ENCODE measurements at places on chromosomes 6 and 20.

DNA sequence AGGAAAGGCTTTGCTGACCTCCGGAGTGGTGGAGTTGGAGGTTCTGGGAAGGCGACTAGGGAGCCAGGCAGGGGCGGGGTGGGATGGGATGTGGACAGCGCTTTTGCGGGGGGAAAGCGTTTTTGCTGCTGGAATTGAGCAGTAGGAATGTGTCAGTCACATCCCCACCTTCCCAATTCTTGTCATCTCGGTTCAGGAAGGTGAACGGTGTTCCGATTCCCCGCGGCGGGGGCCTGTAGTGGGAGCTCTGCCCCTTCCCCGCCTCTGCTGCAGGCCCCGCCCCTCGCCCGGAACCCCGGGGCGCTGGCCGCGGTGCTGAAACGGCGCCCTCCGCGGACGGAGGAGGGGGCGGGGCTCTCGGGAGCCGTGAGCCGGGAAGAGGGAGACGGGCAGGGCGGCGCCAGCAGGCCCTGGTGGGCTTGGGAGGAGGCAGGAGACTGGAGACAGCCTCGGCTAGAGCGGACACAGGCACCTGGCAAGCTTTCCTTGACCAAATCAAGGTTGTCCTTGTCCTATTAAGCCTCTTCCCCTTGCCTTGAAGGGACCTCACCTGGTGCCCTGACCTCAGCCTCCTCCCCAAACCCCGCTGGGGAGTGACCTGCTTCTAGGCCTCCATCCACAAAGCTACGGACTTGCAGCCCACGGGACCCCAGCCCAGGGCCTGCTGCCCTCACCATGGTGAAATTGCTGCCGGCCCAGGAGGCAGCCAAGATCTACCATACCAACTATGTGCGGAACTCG, at the start of gene LHFPL5:
Gene LHFPL5, plus strand, starts transcription at position 357 of the 741 bp plus-strand sequence. Its CDS starts 319 bp downstream, at position 676.
- peak; percentile 69 for DNase-seq

GRCh38 chr6:6811128-6812009, 222.8 kb downstream of the LY86 start:
- peak; percentile 75 for DNase-seq

DNA sequence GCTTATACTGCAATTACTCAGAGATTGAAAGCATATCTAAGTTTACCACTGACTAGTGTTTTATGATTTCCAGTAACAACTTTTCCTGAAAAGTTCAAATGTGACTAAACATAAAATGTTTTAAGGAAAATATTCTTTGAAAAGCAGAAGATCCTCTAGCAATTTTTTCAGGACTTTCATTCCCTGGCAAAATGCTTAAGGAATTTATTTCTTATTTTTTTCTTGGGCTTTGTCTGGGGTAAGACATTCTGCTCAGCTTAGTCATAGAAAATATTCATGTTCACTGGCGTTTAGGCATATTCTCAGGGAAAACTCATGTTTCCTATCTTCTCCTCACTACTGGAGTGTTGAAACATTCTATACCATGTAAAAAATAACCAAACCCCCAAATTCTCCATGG, 235.3 kb upstream of the CEP162 start:
- no peak for DNase-seq

GRCh38 chr6:139855671-139856311, 481.3 kb upstream of the CITED2 start:
- DNase-seq, result peak; percentile 63

DNA sequence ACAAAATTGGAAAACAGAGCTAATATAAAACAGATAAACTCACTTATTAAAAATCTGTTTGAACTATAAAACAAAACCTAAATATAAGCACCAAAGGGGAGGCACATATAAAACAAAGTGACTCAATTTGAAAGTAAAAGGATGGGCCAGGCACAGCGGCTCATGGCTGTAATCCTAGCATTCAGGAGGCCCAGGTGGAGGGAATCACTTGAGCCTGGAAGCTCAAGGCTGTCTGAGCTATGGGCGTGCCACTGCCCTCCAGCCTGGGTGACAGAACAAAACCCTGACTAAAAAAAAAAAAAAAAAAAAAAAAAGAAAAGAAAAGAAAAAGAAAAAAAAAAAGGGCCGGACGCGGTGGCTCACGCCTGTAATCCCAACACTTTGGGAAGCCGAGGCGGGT, 31.1 kb upstream of the SMAP1 start:
- DNase-seq, result no peak

GRCh38 chr6:109872968-109873545, 105.1 kb upstream of the GPR6 start:
- DNase-seq, result no peak

GRCh38 chr6:169131390-169131789, 122.3 kb downstream of the THBS2 start:
- no peak for DNase-seq

DNA sequence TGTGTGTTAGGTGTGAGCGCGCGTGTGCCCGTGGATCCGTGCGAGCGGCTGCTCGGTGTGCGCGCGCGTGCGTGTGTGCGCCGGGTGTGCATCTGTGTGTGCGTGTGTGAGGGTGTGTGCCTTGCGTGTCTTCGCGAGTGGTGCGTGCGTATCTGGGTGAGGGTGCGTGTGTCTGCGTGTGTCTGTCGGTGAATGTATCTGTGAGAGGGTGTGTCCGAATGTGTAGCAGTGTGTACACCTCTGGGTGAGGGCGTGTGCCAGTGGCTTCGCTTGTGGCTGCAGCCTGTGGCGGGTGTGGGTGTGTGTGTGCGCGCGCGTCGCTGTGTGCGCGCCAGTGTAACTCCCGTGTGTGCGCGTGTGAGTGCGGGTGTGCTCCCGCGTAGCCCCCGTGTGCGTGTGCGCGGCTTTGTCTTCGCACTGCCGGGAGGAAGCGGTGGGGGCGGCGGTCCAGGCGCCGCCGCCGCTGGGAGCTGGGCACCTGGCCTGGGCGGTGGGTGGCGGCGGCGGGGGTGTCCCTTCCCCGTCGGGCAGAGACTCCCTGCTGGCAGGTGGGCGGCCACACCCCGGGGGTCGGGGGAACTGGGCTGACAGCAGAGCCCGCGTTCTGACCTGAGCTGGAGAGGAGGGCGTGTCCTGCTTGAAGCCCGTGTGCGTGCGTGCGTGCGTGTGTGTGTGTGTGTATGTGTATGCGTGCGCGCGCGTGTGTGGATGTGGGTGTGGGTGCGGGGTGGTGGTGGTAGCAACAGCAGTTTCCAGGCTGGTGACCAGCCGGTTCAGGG, 61.3 kb upstream of the EPB41L1 start:
- no peak for DNase-seq

DNA sequence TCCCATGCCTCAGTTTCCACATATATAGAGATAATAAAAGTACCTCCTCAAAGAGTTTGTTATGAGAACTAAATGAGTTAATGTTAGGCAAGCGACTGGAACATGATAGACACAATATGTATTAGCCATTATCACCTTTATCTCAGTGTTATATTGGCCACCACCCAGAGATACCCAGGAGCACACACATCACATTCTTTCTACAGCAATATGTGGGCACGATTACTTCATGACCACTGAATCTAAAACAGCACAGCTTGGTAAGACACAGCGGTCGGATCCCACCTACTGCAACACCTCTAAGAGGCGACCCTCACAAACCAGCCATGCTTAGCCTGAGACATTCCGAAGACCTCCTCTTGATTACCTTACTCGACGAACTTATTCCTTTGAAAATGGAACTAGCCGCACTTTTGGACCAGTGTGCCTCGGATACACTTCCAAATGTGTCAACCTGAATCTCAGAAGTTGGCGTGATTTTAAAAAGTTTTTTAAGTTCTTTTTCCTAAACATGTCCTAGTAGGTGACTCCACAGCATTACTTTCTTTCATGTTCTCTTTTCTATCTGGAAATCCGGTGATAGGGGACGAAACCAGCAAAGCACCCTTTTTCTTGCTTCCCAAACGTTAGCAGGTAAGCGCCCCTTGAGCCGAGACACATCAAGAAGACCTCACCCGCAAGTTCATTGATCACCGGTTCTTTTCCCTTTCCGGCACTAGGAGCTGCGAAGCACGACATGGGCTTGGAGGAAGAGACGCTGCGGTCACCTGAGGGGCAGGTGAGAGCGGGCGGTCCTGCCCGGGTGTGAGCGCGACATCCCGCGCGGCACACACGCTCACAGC, 923 bp downstream of the GMDS start:
- DNase-seq, result peak; percentile 40

DNA sequence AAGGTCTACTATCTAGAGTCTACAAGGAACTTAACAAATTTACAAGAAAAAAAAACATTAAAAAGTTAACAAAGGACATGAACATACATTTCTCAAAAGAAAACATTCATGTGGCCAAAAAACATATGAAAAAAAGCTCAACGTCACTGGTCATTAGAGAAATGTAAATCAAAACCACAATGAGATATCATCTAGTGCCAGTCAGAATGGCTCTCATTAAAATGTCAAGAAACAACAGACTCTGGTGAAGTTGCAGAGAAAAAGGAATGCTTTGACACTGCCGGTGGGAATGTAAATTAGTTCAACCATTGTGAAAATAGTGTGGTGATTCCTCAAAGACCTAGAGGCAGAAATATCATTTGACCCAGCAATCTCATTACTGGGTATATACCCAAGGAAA, 48.3 kb downstream of the OGFRL1 start:
- DNase-seq, result no peak

DNA sequence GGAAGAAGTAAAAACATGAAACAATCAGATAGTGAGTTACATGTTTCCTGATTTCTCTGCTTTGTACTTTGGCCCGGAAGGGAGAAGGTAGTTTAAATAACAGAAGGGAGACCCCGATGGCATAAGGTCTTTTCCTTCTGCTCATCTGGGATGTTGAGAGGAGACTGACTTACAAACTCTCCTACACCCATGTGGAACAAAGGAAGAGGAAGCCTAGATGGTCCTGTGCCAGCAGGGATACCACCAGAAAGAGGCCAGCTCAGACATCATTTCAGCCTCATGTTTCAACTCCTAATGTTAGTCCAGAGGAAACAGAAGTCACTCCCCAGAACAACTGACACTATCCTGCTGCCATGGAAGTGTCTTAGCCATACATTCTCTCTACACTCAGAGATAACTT, 250.7 kb upstream of the NOX3 start:
- DNase-seq, result no peak

- no peak for DNase-seq
These were observed 54.4 kb upstream of the SLCO4A1 start for GRCh38 chr20:62587757-62588402.

GRCh38 chr6:14743144-14743473, 502.8 kb upstream of the JARID2 start:
- no peak for DNase-seq

GRCh38 chr6:24032896-24033688, 92.9 kb upstream of the NRSN1 start:
- no peak for DNase-seq

DNA sequence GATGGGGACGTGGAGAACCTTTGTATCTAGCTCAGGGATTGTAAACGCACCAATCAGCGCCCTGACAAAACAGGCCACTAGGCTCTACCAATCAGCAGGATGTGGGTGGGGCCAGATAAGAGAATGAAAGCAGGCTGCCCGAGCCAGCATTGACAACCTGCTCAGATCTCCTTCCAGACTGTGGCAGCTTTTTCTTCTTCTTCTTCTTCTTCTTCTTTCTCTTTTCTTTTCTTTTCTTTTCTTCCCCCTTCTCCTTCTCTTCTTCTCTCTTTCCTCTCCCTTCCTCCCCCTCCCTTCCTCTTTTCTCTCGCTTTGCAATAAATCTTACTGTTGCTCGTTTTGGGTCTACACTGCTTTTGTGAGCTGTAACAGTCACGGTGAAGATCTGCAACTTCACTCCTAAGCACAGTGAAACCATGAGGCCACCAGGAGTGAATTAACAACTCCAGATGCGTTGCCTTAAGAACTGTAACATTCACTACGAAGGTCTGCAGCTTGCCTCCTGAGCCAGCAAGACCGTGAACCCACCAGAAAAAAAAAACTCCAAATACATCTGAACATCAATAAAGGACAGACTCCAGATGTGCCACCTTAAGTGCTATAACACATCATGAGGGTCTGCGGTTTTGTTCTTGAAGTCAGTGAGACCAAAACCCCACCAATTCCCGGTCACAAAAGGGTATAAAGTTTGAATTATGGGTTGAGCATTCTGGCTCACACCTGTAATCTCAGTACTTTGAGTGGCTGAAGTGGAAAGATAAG, 19.6 kb upstream of the SERPINB1 start:
- DNase-seq, result no peak

DNA sequence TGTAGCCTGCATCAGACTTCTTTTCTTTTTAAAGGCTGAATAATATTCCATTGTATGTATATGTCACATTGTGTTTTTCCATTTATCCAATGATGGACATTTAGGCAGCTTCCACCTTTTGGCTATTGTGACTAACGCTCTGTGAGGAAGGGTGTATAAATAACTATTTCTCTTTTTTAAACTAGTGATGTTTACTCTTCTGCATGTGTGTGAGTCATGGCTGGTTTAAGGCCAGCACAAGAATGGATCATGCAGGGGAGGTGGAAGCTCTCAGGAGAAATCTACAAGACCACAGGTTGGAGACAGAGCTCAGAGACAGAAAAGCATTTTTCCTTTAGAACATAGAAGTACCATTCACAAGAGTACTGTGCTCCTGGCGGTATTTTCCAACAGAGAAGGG, 307.2 kb downstream of the SOX4 start:
- DNase-seq, result no peak

DNA sequence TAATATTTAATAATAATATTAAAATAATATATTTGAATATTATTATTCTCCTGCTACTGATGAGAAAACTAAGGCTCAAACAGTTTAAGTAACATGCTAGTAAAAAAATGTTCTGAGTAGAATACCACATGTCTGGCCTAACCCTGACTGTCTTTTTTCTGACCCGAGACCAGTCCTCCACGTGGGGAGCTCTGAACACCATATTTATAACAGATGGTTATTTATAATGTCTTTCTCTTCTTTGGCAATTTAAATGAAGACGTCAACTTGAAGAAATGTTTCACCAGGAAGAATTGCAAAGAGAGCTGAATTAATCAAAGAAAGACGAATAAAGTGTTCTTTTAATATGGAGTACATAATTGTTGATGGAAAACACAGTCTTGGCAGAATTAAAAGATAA, 82.0 kb downstream of the SLC22A3 start:
- DNase-seq, result no peak

DNA sequence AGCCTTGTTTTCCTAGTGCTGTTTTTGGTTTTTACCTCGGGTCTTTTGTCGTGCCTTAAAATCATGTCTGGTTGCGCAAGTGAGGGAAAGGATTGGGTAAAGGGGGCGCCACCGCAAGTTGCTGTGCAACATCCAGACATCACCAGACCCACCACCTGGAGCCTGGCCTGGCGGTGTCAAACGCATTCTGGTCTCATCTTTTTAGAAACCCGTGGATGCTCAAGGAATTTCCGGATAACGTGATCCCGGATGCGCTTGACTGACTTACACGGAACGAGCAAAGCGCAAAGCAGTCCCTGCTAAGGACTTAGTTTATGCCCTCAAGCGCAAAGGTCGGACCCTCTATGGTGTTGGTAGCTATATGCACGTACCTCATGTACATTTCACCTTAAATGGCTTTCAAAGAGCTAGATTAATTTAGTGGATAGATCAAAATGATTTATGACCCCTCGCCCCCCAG, 105.2 kb downstream of the OR2B2 start:
- DNase-seq, result peak; percentile 52

- no peak for DNase-seq
These were observed 27.9 kb downstream of the SDCBP2 start for GRCh38 chr20:1301031-1301529.

DNA sequence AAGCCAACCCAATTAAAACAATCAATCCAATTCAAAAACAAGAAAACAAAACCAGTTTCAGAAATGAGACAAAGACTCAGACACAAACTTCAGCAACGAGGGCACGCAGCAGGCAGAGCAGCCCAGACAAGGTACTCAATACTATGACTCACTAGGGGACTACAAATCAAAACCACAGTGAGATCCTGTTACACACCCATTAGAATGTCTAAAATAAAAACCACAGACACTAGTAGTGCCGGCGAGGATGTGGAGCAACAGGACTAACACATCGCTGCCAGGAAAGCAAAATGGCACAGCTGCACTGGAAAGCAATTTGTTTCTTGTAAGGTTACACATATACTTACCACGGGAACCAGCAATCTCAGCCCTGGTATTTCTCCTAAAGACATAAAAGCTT, 28.4 kb upstream of the MAS1L start:
- DNase-seq, result peak; percentile 50
